ENCODE measurements at places on chromosomes 3 and 15. TPM values are rescaled to one million over a fixed set of nuclear protein-coding genes. Genes with fewer than 3 reads are reported as not detected.

MYRIP gene
- total RNA-seq, result 5.5 TPM

PAK6 gene
- not detected for total RNA-seq

SPINT1 gene
- total RNA-seq, result 0.56 TPM

ACOX2 gene
- total RNA-seq, result 4.0 TPM

FBXO40 gene
- not detected for total RNA-seq

SEMA3F gene
- total RNA-seq, result 138 TPM

VEPH1 gene
- 107 TPM for total RNA-seq

TM4SF4 gene
- total RNA-seq, result not detected

GTF2E1 gene
- total RNA-seq, result 21.7 TPM

MFGE8 gene
- 55.8 TPM for total RNA-seq

CTXND1 gene
- total RNA-seq, result not detected

KLHL40 gene
- total RNA-seq, result not detected

GRM7 gene
- total RNA-seq, result 0.85 TPM

RBP2 gene
- total RNA-seq, result not detected

IL5RA gene
- total RNA-seq, result not detected

IDH2 gene
- total RNA-seq, result 65.2 TPM

TMEM45A gene
- total RNA-seq, result 2.8 TPM

RARB gene
- 51.6 TPM for total RNA-seq

SLC51B gene
- total RNA-seq, result not detected

SPRED1 gene
- total RNA-seq, result 29.2 TPM

PARP3 gene
- total RNA-seq, result 12.4 TPM

PCSK6 gene
- total RNA-seq, result 0.27 TPM

EIF1B gene
- total RNA-seq, result 15.2 TPM

GTF2A2 gene
- total RNA-seq, result 25.5 TPM

IGDCC3 gene
- total RNA-seq, result not detected

IMPDH2 gene
- 341 TPM for total RNA-seq

SLMAP gene
- 42.8 TPM for total RNA-seq

INSYN1 gene
- 0.56 TPM for total RNA-seq

HTR3E gene
- not detected for total RNA-seq

GCNT3 gene
- not detected for total RNA-seq

CP gene
- total RNA-seq, result 0.28 TPM

RLBP1 gene
- total RNA-seq, result not detected

ZNF619 gene
- total RNA-seq, result 5.6 TPM

FURIN gene
- total RNA-seq, result 86.0 TPM

SLC22A13 gene
- 0.09 TPM for total RNA-seq

MOBP gene
- total RNA-seq, result 0.09 TPM

DCLK3 gene
- total RNA-seq, result not detected

C3orf52 gene
- total RNA-seq, result 3.8 TPM

ZPLD1 gene
- total RNA-seq, result 0.09 TPM

SI gene
- total RNA-seq, result not detected
